ENCODE measurements at places on chromosomes 4 and X.

DNA sequence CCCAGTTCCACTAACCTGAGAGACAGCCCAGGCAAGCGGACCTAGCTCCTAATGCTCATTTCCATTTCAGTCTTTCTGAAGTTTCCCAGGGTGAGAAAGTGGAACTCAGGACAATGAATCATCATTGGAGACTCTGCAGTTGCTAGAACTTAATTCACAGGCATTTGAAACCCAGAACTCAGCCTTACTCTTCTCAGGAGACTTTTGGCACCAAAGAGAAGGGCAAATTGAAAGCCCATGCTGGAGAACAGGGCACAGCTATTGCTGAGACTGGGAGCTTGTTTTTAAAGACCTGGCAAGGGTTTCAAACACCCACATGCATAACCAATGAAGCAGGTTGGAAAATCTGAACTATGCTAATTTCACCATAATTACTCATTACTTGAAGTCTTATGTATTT is 36.0 kb downstream of the BST1 start:
- H3K4me3 ChIP-seq: peak overlapping the region; percentile 8
- H3K4me1 ChIP-seq: peaks cover 32% of the 10 kb centered on the region
- H3K27me3 ChIP-seq: no peaks in the 10 kb centered on the region
- DNase-seq: no peak

GRCh38 chr4:70768301-70768948 is 46.7 kb downstream of the RUFY3 start:
- H3K36me3 ChIP-seq: peaks cover 22% of the 10 kb centered on the region
- no peak overlapping the region for H3K4me3 ChIP-seq
- no peaks in the 10 kb centered on the region for H3K27me3 ChIP-seq
- H3K27ac ChIP-seq: no peak overlapping the region

- no peaks in the 10 kb centered on the region for H3K4me1 ChIP-seq
- no peak for DNase-seq
- H3K36me3 ChIP-seq: no peaks in the 10 kb centered on the region
- H3K4me3 ChIP-seq: no peak overlapping the region
Observed at GRCh38 chr4:97747945-97748344, 395.3 kb downstream of the STPG2 start.

GRCh38 chr4:181870326-181870725 is 372.9 kb upstream of the TENM3 start:
- no peaks in the 10 kb centered on the region for H3K36me3 ChIP-seq
- no peak overlapping the region for H3K4me3 ChIP-seq
- no peak for DNase-seq
- H3K27me3 ChIP-seq: no peaks in the 10 kb centered on the region
- no peaks in the 10 kb centered on the region for H3K4me1 ChIP-seq

- no peaks in the 10 kb centered on the region for H3K27me3 ChIP-seq
- no peaks in the 10 kb centered on the region for H3K36me3 ChIP-seq
- no peak for DNase-seq
- peaks cover 1% of the 10 kb centered on the region for H3K4me1 ChIP-seq
Observed at GRCh38 chr4:168150420-168151050, 58.2 kb downstream of the ANXA10 start.

Data from activated naive CD8-positive, alpha-beta T cell treated with anti-CD3 and anti-CD28 coated beads, Interleukin-2, amount 50 U/mL, for 24 hours (primary cell).